ENCODE measurements at places on chromosomes 11 and 22.

DNA sequence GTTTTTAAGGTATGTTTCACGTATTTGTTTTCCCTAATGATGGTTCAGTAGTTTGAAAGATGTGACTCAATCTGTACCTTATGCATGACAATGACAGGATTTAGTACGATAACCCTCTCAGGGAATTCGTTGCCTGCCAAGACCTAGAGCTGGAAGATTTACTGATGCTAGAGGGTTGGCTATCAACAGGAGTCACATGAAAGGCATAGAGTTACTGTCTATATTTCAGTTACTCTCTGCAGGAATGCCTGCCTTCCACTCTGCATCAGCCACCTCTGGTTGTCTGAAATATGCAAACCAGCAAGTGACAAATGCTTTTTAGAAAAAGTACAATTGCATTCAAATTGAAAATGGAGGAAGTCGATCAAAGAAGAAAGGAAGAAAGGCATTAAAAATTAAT lies 276.3 kb upstream of the RAG2 start:
- no peak for DNase-seq

DNA sequence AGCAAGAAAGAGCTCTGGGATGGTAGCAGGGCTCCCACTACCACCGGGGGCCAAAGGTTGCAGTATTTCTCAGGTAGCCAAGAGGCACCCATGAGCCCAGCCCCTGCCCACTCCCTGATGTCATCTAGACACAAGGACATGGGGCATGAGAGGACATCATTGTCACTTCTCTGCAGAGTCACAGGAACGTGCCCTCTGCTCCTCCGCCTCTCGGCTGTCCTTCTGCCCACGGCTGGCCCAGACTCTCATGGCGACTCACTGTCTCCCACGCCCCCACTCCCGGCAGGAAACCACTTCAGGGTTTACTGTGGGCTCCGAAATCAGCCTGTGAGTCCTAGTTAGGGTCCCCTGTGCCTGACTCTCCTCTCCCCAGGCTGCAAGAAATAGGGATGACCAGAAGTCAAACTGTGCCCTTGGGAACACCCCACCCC lies 1.8 kb upstream of the GAL start:
- no peak for DNase-seq

GRCh38 chr11:121246021-121246768 lies 46.4 kb upstream of the SC5D start:
- DNase-seq, result no peak

DNA sequence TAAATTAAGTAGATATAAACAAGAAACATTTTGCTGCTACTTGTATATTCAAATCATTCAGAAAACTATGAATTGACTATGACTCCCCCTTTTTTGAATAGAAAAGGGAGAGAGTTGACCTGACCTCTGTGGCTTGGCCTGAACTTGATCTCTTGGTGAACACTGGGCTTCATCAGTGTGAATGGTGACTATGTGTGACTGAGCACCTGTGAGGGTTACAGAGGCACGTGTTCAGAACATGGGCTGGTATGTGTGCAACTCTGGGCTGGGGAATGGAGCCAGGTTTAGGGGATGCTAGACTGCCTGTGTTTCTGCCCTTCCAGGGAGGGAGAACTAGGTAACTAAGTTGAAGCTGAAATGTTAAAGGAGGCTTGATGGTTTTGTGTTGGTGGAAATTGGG lies 29.2 kb downstream of the HSD17B12 start:
- DNase-seq, result no peak

DNA sequence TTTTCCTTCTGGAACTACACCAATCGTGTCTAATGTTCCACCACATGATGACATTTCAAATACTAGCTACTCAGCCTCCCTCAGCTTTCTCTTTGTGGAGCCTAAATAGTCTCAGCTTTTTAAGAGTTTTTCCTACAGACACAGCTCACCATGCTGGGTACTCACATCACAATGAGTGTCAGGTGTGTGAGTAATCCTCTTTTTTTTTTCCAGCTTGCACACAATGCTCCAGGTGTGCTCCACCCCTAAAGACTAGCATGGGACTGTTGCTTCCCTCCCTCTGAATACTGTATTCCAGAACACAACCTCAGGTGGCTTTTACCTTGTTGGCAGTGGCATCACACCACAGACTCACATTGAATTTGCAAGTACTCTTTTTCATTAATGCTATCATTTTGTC lies 11.7 kb downstream of the BTG4 start:
- no peak for DNase-seq

- DNase-seq, result no peak
Observed at GRCh38 chr22:17368144-17368543, 1.1 kb upstream of the CECR2 start.

- peak; percentile 44 for DNase-seq
Observed at GRCh38 chr11:121318848-121319834, 26.6 kb downstream of the SC5D start.

DNA sequence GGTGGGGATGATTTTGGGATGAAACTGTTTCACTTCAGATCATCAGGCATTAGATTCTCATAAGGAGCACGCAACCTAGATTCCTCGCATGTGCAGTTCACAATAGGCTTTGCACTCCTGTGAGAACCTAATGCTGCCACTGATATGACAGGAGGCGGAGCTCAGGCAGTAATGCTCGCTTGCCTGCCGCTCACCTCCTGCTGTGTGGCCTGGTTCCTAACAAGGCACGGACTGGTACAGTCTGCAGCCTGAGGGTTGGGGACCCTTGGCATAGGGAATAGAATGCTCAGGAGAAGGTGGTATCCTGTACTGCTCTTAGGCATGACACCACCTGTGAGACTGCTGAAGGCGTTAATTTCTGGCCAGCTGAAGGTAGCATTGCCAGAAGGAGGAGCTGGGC lies 47.0 kb downstream of the STIM1 start:
- no peak for DNase-seq

DNA sequence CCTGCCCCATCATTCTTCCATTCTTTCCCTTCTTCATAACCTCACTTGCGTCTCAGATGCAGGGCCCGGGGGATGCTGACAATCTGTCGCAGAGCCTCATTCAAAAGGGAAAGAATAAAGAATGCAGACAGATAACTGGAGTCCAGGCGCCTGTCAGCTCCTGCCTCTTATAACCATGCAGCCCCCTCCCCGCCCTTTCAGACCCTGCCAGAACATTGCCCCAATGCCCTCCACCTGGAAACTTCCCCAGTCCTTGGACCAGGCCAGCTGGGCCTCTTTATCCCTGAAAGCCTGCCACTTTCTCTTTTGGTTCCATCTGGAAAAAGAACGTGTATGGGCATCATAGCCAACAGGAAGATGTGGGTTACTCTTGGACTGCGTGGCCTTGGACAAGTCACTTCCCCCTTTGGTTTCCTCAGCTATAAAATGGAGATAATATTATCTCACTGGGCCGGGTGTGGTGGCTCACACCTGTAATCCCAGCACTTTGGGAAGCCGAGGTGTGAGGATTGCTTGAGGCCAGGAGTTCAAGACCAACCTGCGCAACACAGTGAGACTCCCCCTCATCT lies 2.1 kb upstream of the TCF20 start:
- DNase-seq, result no peak

DNA sequence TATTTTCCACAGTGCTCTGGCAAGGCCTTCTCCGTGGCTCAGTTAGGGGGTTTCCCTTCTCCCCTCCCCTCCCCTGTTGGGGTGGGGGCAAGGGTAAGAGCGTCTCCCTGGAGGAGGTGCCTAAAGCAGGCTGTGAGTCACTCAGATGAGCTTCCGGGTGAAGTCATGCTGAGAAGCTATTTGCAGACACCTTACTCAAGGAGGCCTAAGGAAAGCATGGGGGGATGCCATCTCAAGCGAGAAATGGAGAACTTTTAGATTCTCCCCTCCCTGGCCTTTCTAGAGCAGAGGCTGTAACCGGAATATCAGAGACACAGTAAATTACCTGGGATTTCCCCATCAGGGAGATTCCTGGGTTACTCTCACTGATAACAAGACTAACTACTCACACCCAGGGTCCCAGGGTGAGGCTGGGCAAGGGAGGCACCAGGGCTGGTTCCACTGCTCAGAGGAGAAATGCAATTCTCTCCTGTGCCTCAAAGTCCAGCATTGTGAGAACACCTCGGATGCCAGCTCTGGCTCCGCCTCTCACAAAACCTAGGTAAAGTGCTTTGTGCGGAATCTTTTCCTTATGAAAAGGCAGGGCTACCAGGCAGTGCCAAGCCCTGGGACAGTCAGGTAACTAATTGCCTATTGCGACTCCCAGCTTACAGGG lies 123.6 kb downstream of the ABTB2 start:
- peak; percentile 50 for DNase-seq

DNA sequence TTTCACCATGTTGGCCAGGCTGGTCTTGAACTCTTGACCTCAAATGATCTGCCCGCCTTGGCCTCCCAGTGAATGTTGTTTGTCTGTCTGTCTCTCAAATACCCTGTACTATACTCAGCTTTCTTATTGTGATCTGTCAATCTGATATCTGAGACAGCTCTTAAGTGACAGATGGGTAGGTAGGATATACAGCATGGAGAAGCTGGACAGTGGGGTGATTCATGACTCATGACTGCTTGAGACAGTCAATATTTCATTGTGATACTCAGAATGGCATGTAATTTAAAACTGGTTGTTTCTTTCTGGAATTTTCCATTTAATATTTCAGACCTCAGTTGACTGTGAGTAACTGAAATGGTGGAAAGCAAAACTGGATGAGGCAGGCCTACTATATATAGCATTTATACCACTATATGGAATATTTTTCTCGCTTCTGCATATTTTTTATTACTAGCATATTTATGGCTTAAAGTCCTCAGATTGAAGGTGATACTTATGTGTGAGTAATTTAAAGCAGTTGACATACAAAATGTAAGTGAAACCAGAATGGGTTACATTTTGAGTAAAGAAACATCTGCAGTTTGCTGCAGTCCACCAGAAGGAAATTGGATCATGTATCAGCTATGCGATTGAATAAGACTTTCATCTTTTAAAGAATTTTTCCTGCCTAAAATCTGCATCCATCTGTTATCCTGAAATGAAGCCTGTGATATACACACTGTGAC lies 22.3 kb downstream of the ARHGAP42 start:
- peak; percentile 58 for DNase-seq

GRCh38 chr11:125057693-125058016 lies 5.5 kb upstream of the SLC37A2 start:
- no peak for DNase-seq

- DNase-seq, result no peak
Observed at GRCh38 chr22:31229402-31230079, 17.4 kb downstream of the LIMK2 start.

DNA sequence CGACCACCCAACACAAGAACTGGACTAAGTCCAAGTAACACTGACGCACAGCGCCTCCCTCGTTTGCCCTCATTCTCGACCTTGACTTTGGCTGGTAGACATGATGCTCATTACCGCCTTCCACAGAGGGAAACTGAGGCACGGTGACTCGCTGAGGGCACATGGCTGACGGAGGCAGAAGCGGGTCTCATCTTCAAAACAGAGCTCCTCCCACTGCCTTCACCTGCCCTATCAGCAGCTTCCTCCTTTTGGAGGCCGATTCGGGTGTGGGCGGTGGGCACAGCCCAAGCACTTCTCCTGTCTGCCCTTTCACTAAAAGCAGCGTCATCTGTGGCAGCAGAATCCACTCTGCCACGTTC lies 2.0 kb upstream of the KMT5B start:
- DNase-seq, result no peak

DNA sequence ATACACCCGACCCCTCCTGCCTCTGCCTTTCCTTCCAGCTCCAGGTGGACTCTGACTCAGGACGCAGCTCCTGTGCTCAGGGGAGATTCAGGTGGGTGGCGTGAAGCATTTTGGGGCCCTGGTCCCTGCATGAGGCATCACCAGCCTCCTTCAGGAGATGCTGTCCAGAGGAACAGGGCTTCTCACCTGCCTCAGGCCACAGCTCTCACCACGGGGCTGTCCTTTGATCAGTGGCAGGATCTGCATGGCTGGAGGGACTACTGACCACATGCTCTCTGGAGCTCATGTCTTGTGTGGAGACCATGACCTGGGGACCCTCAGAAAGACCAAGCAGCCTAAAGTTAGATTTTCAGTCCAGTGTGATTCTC lies 58.8 kb downstream of the GGTLC2 start:
- no peak for DNase-seq

- DNase-seq, result no peak
Observed at GRCh38 chr11:63507511-63507910, 1.6 kb downstream of the LGALS12 start.

DNA sequence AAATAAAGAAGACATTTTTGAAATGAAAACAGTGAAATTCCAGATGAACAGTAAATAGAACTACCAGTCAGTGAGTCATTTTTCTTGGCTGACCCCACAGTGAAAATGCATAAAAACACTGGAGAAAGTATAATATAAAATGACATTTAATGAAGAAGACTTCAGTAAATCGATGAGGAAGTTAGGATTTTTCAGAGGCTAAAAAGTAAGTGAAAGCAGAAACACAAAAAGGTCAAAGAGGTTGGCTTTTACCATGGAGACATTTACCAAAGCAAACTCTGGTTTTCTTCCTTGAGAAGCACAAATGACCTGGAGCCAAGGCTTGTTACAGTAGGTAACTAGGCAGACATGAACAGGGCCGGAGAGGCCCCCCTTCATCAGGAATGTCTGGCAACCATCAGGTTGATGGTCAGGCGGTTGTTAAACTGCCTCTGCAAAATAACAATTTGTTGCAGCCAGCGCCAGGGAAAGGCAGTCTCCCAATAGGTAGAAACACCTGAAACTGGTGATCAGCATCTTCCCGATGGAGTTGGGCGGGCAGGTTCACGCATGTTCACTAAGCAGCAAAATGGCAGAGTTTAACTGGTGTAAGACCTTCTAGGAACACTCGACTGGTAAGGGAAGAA lies 16.7 kb upstream of the TMEM123 start:
- DNase-seq, result peak; percentile 49

- DNase-seq, result no peak
Observed at GRCh38 chr11:12485328-12485727, 108.0 kb downstream of the PARVA start.

GRCh38 chr11:96303064-96303463 lies 39.9 kb downstream of the MAML2 start:
- DNase-seq, result peak; percentile 82

GRCh38 chr11:132347156-132348090 lies 977.0 kb downstream of the NTM start:
- no peak for DNase-seq

GRCh38 chr11:22797047-22797446 lies 32.6 kb downstream of the SVIP start:
- DNase-seq, result no peak
